ENCODE measurements at places on chromosomes 12 and 14.

DNA sequence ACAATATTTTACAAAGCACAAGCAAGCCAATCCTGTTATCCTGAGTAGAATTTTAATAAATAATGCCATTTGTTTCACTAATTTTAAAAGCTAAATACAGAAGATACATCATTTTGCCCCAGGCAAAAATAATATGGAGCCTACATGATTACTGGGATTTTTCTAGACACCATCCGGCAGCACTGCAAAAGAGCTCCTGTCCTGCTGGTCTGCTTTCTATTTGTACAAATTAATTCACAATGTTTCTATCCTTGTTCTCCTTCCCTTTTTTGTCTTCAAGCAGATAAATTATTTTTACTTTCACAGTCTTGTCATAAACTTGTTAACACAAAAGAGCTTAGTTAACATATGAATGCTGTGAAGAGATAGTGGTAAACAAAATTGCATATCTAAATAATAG lies 4.6 kb downstream of the SIX1 start:
- DNase-seq, result no peak

- no peak for DNase-seq
These were observed 45.1 kb upstream of the ATF1 start for GRCh38 chr12:50718760-50719159.

DNA sequence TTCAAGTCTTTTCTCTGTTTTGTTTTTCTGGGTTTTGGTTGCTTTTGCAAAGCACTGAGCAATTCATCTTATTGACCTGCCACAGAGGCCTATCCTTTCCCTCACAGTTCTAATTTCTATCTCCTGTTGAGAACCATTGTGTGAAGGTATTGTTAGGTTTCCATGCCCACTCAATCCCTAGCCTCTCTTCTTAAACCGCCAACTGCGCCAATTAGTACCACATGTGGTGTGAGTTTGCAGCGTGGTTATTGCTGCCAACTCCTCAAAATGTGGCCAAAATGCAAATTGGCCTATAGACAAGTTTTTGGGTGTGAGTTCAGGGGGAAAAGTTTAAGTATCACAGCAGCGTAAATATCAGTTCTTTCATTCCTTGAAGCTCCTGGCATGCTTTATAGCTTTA lies 232.6 kb downstream of the FLRT2 start:
- no peak for DNase-seq

DNA sequence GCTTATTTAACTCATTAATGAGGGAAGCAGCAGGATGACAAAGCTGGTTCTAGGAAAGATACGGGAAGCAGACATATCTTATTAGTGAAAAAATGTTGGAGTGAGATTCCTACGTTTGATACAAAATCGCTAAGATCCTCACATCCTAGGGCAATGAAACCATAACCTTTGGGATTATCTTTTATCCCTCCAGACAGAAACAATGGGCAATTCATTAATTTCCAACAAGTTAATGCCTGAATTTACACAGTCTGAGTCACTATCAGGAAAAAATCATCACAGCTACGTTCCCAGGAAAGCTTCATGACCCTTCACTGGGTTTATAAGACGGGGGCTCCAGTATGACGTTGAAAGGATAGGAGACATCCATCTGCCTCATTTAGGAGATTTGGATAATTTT lies 45.0 kb downstream of the SLC24A4 start:
- DNase-seq, result no peak

DNA sequence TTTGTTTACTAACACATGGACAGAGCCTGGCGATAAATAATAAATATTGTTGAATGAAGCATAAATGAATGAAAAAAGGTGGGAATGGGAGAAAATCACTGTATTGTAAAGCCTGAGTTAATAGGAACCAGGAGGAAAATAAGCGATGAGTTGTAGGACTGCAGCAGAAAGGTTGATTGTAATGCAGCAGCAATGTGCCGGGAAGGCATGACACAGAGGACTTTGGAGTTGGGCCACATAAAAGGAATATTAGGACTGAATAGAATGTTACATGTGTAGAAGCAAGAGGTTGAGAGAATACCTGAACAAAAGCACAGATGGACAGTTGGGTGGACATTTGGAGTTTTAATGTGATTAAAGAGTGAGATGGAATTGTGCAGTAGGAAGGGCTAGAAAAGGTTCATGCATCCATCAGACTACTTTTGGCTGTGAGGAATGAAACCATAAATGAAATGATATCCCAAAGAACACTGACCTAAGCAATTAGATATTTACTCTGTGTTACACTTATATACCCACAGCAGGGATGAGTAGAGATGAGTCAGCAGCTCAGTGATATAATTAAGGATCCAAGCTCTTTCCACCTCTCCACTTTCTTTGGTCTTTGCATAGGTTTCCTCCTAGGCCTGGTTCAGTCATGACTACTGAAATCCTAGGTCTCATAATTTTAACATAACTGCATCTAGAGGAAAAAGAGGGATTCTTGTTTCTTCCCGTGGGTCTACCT lies 55.4 kb downstream of the CCER1 start:
- no peak for DNase-seq

DNA sequence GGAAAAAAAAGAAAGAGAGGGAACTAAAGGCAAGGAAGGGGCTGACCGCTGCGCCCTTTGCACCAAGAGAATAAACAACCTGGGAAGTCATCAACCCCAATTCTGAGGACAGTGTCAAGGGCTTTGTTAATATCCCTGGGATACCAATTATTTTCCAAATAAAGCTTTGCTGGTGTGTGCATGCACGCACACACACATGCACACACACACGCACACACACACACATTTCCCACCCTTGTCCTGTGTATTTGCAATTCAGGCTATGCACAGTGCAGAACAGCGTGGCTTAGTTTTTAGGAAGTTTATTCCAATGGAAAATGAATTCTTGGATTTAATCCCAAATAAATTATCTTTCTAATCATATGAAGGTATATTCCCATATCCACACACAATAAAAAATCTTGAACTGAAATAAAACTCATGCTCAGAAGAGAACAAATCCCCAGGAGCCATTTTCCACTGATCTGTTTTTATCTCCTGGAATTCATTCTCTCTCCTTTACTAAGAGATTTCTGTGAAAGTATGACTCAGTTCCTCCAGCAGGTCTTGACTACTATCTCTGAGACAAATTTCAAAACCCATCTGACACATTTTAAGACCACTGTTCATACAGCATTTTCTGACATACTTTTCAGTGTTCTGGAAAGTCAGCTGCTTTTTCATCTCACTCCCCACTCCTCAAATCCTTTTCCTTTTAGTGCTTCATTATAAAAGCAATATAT lies 334.4 kb upstream of the ATP2B1 start:
- no peak for DNase-seq

All from activated CD8-positive, alpha-beta T cell treated with anti-CD3 and anti-CD28 coated beads, Interleukin-2, amount 10 ng/mL, durations not matched to agents 7 days and 5 days (primary cell).